A172 (cell line): ENCODE measurements at places on chromosomes 2 and 18. TPM values are rescaled to one million over a fixed set of nuclear protein-coding genes. Genes with fewer than 3 reads are reported as not detected.

DNA sequence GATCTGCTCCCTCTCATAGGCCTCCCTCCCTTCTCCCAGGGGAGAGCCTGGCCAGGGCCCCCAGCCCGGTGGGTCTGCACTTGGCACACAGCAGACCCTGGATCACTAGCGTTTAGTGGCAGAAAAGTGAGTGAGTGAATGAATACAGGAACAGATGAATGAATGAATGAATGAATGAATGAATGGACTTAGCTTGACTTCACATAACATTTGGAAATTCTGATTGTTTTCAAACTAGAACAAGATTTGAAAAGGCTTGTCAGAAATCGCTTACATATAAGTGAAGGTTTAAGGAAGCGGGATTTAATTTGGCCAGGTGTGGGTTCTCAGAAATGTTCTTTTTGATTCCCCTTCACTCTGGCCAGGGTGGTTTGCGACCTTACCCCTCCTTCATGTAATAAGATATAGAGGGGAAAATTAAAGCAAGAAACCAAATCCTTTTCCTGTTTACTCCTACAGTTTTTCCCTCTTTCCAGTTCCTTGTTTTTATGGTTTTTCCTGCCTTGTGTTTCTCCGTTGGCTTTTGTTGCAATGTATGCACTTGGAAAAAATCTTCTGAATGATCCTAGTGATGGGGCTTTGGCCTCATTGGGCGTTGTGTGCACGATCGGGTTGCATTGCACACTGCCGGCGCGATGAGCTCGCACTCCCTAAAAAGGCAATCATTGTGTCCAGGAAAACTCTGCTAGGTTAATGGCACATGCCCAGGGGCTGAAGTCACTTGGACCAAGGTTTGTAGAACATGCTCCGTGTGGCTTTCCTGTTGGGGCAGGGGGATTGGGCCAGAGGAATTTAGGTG, 16.4 kb downstream of the LRRFIP1 start:
- DNase-seq = no peak

DNA sequence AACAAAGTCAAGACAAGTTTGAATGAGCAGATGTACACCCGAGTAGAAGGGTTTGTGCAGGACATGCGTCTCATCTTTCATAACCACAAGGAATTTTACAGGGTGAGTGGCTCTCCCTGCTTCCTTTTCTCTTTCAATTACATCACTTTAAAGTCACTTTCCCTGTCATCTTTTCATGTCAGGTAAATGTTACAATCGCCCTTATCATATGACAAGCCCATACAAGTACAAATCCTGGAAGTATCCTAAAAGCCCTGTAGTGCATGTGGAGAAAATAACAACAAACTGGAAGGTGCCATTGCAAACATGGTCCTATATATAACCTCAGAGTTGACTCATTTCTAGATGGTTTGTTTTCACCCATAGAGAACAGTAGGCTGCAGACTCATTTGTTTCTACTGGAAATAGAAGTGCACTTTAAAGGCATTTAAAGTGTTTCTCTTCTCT, 126.0 kb downstream of the SP100 start:
- no peak for DNase-seq

- DNase-seq = no peak
These were observed 170.2 kb upstream of the SMAD2 start for GRCh38 chr18:48100651-48101165.

GRCh38 chr2:31980674-31981356, 30.0 kb downstream of the MEMO1 start:
- peak; percentile 38 for DNase-seq

DNA sequence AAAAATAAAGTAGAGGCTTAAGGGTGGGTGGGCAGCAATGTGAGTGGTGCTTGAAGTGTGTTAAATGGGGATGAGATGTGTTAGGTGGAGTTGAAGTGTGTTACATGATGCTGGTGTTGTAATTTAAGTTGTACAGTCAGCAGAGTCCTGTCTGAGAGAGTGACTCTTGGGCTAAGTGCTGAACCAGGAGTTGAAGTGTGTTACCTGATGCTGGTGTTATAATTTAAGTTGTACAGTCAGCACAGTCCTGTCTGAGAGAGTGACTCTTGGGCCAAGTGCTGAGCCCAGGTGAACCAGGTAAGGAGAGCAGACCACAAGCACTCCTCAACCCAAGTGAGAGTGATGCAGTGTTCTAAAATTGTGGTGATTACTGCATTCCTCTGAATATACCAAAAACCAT, 40.6 kb downstream of the LCLAT1 start:
- no peak for DNase-seq

DNA sequence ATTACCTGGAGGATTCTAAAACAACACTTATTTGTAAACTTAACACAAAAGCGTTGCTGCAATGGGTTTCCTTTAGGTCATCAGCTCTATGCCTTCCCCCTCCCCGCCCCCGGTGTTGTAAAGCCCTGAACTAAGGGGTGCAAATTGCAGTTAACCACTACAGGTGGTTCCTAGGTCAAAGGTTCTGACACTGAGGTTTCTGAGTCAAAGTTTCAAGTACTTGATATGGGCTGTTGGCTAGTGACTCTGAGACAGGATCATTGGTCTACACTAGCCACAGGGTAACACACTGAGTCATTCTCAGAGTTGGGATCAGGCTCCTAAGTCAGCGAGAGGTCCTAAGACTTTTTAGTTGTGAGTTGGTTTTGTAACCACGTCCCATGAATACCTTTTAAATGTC, 15.4 kb downstream of the IL1B start:
- DNase-seq = no peak

DNA sequence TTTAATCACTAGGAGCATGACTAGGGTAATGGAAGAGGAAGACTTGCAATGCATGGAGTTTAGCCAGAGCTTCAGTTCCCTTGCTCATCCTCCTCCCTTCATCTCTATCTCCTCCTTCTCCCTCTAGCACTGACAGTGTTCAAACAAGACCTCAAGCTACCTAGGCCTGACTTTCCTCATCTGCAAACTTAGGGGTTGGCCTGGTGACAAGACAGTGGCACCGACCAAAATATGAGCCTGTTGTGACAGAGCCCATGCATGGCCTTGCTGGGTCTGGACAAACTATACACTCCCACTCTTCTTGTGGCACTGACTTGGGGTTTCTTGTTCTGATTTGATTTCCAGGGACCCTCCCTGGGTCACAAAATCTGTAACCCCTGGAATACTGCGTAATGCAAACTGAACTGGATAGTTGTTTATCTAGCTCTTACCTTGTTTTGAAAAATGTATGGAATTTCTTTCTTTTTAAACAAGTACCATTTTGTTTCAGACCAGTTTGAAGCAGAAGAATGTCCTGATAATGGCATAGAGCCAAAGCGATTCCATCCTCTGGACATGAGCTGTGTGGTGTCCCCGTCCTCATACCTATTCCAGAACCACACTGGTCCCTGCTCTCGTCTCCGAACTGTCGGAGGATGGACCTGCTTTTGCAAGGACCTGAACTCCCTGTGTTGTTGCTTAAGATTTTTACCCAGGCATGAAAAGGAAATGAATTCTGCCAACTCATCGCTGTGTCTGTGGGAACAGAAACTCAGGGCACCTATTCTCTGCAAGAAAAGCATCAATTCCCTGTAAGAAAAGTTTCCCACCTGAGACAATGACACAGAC, 33.4 kb upstream of the PPP4R1 start:
- peak; percentile 28 for DNase-seq

GRCh38 chr18:32542221-32542798, 71.6 kb upstream of the GAREM1 start:
- DNase-seq = no peak

DNA sequence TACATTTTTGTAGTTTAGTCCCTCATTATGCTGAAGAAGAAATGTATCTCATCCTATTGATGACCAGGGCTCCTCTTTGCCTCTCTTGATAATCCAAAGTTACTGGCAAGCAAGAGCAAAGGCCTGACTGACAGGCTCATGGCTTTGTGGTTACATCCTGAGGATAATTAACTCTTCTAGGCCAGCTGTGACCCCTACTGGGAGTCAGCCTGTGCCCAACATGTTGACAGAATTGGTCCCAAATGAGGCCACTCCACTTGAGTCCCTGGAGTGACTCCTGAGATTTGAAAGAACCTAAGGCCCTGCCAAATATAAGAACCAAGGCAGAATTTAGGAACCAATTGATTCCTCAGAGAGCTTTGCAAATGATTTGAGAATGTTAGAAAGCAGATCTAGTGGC, 973.8 kb upstream of the CELF4 start:
- no peak for DNase-seq

GRCh38 chr18:57359433-57359832, 7.1 kb downstream of the ST8SIA3 start:
- DNase-seq = no peak

DNA sequence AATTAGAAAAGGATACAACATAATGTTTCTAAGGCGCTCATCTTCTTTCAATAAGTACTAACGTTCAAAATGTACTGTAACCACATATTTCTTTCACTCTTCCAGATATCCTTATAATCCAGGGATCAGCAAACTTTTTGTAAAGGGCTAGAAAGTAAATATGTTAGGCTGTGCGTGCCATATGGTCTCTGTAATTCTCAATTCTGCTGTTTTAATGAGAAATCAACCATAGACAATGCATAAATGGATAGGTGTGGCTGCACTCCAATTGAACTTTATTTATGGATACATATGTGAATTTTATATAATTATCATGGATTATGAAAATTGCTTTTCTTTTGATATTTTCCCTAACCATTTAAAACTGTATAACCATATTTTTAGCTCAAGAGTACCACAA, 459.4 kb downstream of the EPHA4 start:
- no peak for DNase-seq

DNA sequence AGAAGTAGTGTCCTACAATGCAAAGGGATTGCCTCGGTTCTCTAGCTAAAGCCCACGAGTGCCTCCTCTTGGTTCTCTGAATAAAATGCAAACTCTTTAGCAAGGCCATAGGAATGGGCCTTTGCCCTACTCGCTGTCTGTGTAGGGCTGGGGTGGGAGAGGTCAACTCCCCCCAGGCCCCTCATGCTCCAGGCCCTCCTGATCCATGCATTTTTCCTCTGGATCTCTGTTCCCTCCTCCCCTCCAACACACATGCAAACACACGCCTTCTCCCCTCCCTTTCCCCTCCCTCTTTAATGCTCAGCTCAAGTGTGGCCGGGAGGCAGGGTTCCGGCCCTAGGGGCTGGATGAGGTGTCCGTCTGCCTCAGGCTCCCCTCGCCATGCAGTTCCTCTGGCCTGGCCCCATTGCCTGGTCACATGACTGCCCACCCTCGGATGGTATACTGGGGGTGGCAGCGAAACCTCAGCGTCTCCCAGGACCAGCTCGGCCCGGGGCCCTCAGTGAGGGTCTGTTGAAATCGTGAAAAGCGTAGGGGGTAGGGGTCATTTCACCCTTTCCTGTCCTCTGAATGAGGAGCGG, 14.9 kb upstream of the KLF11 start:
- DNase-seq = no peak

- peak; percentile 69 for DNase-seq
These were observed 74.7 kb downstream of the HNRNPLL start for GRCh38 chr2:38528008-38528442.

CENPA gene
- 35.8 and 44.3 TPM in 2 replicates for total RNA-seq

IL1F10 gene
- not detected in 2 replicates for total RNA-seq

GCG gene
- total RNA-seq = not detected in 2 replicates

RAD51AP2 gene
- total RNA-seq = 0.17 TPM in 1 of 2 replicates, not detected in the other

SPATA3 gene
- total RNA-seq = not detected in 2 replicates

PIGN gene
- 15.8 and 24.1 TPM in 2 replicates for total RNA-seq

SERPINB4 gene
- total RNA-seq = not detected in 2 replicates

CCDC141 gene
- 0.31 TPM in 1 of 2 replicates, not detected in the other for total RNA-seq

DUSP11 gene
- total RNA-seq = 41.0 and 43.7 TPM in 2 replicates
